ENCODE measurements at places on chromosomes 12 and 14.

- no peak for DNase-seq
These were observed 38.0 kb downstream of the CLMN start for GRCh38 chr14:95281560-95282176.

DNA sequence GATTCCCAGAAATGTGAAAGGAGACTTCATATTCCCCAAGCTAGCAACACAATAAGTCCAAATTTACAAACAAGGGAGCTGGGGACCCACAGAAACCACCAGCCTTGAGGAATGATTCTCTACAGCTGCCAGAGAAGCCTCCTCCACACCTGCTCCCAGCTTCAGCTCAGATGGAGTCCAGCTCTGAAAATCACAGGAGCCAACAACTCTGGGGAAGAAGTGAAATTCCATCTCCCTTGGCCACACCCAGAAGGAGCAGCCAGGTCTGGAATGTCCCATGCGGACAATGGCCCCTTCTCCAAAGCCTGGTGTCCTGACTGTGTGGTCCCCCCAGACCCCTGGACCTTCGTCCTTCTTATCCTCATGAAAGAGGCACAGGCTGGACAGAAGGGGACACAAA is 45.4 kb downstream of the SYNE3 start:
- no peak for DNase-seq

GRCh38 chr14:101473045-101473729 is 88.1 kb upstream of the DIO3 start:
- no peak for DNase-seq

DNA sequence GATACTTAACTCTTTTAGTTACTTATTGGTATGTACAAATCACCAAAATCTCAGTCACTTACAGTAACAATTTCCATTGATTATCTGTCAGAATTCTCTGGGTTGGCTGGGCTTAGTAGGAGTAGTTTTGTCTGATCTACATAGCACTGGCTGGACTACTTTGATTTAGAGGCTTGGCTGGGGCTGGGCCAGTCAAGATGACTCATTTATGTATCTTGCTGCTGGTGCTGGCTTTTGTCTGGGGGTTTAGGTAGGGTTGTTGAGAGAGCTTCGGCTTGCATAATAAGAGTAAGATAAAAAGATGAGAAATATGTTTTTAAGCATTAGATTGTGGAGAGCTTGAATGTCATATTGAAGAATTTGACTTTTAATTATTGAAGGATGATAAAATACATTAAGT is 1093.7 kb downstream of the SLC6A15 start:
- DNase-seq: no peak

GRCh38 chr14:23443411-23443812 is 8.0 kb upstream of the MYH7 start:
- DNase-seq: no peak

DNA sequence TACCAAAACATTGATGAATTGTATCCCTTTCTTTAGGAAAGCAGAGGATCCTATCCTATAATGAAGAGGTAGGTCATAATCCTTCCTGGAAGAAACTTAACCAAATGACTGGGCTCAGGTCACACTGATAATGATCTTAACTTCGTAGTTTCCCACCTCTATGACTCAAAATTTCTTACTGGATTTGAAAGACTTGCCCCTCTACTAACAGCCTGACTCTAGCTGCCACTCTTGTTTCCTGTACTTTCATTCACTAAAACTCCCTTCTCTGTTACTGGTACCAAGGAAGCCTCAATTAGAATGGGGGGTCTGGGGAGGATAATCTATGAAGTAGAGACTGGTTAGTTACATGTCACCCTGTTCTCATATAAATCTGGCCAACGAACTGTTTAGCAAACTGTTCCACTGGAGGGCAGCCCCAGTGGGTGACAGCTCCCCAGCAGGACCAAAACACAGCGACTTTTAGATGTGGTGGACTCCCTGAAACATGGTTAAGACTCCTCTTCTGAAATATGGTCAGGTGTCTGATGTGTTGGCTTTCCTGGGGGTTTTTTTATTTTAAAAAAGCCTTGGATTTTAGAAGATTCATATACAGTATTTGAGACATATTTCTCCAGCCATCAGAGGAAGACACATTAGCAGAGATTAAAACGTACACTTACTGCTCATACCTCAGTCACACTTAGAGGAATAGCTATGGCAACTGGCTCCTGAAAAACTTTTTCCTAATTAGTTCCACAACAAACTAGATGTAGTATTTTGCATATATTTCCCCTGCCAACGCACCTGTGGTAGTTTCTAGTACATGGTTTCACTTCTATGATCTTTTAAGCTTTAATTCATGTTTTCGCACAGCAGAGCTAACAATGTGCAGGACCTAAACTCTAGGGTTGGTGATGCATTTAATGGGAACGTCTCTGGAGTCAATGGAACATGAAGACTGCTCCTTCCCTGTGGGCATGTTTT is 72.3 kb downstream of the ACADS start:
- DNase-seq: no peak

GRCh38 chr12:71194657-71195056 is 36.9 kb upstream of the TSPAN8 start:
- no peak for DNase-seq

GRCh38 chr12:57803319-57803893 is 15.1 kb downstream of the AVIL start:
- DNase-seq: no peak
